DMS53 (cell line): ENCODE measurements at places on chromosomes 3 and 15.

GRCh38 chr3:58867621-58868020 lies 182.2 kb downstream of the CFAP20DC start:
- no peak for DNase-seq

GRCh38 chr3:12815719-12816118 lies 19.2 kb downstream of the CAND2 start:
- DNase-seq, result no peak

GRCh38 chr3:141660614-141660947 lies 77.5 kb upstream of the RNF7 start:
- no peak for DNase-seq

DNA sequence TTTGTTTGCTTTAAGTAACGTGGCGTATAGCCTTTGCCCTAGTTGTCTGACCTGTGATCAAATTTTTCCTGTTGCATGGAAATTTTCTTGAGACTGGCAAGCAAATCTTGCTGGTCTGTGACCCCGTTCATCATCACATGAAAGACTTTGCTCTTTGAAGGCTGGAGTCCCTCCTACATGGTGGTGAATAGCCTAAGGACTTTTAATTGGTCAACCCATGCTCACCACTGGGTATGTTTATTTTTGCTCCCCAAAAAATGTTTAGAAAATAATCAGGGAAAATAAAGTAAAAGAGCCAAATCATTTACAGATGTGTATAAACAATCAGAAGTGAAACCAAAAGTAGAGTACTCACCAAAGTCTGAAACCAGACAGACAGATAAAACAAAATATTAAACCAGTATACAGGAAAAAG lies 1075.3 kb upstream of the ALCAM start:
- DNase-seq, result no peak

DNA sequence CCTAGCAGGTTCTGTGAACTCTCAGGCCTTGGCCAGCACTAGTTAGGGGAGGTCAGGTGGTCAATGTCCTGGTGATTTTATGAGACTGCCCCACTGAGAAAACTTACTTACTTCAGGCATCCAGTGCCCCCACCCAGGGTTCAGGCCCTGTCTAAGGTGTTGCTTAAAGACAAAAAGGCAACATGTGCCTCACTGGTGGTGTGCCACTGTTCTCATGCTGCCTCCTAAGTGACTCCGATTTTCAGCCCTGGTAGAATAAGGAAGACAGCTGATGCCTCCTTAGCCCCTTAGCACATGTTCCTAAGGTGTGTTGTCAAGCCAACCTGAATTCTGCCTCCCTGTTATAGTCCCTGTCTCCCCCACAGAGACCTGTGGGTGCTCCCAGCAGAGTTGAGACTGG lies 5.3 kb downstream of the RBM15B start:
- no peak for DNase-seq

- DNase-seq, result no peak
These were observed 45.5 kb downstream of the LIMD1 start for GRCh38 chr3:45640091-45640507.

DNA sequence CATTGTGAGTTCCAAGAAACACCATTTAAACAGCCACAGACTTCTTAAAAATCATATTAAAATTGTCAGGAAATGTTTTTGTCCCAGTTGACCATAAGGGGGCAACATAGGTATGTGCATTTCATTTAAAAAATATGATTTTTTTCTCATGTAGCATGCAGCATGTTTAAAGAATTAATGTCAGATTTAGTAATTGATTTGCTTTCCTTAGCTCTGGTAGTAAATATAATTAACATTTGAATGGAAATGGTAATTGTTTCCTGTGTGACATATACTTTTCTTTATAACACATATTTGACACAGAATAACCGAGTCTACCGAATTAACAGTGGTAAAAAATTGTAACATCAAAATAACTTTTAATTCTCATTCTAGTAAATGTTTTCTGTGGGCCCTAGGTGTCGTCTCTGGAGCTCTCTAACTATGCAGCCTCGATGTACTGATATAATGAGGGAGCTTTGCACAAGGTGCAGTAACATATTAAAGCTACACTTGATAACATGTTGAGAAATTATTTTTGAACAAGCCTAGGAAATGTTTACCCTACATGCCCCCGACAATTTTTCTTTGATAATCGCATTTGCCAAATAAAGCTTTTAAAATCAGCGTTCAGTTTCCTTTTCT lies 34.9 kb downstream of the NXPE3 start:
- DNase-seq, result peak; percentile 48

DNA sequence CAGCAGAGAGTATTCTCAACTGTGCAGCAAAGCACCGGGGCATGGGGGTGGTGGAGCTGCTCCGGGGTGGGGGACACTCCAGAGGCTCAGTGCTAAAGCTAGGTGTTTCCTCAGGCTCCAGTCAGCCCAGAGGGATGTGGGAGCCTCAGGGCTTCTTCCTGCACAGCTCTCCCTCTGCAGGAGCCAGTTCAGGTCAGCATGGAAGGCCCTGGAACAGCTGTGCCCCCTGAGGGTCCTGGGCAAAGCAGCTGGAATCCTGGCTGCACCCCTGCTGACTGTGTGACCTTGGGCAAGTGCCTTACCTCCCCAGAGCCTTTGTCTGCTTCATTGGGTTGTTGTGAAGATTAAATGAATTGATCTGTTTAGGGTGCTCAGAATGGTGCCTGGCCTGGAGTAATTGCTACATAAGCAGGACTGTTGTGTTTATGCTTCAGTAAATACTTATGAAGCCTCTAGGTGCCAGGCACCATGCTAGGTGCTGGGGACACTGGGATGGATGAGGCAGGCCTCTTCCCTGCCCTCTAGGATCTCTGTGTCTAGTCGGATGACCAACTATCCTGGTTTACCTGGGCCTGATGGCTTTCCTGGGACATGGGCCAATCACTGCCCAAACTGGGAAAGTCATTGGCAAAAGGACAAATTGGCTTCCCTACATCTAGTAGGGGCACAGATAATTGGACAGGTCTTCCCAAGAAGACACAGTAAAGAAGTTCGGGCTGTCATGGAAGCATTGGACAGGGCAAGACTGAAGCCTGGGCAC lies 64.2 kb upstream of the LCTL start:
- DNase-seq, result no peak

DNA sequence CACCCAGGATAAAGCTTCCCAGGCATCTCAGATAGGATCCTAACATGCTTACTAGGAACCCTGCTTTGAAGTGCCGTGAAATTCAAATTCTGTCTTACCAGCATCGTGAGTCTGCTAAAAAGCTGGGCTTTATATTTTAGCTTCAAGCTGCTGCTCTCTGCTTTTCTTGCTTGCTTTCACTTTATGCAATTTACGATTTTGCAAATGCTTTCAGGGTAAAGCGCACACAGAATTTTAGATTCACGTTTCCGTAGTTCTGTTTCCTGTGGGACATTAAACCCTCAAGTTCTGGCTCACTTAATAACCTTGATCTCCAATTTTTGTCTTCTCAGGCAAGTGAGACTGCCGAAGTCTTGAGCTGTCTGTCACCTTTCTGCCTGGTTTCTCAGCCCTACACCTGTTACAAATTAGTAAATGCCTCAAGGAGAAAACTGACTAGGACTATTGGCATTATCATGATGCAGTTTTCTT lies 170.5 kb upstream of the TGFBR2 start:
- DNase-seq, result no peak

DNA sequence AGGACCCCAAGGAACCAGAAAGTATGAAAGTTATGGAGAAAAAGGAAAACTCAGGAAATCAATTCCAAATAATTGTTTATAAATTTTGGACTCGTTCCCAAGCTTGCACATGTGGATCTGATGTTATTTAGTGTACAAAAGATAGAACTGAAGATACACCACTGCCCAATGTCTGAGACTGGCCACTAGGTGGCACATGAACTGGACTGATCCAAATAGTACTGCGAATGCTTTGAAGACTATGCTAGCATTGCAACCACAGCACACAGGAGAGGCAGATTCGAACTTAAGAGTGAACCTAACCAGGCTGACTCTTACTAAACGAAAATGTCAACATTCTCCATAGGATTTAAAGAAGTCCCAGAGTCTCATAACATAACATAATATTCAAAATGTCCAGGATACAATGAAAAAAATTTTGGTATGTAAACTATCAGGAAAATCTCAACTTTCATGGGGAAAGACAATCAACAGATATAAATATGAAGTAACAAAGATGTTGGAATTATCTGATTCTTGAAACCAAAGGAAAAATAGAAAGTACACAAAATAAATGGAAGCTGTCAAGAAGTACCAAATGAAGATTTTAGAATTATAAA lies 596.7 kb downstream of the FGF12 start:
- DNase-seq, result peak; percentile 78

- DNase-seq, result no peak
These were observed 18.3 kb downstream of the ASTE1 start for GRCh38 chr3:131008326-131008725.

DNA sequence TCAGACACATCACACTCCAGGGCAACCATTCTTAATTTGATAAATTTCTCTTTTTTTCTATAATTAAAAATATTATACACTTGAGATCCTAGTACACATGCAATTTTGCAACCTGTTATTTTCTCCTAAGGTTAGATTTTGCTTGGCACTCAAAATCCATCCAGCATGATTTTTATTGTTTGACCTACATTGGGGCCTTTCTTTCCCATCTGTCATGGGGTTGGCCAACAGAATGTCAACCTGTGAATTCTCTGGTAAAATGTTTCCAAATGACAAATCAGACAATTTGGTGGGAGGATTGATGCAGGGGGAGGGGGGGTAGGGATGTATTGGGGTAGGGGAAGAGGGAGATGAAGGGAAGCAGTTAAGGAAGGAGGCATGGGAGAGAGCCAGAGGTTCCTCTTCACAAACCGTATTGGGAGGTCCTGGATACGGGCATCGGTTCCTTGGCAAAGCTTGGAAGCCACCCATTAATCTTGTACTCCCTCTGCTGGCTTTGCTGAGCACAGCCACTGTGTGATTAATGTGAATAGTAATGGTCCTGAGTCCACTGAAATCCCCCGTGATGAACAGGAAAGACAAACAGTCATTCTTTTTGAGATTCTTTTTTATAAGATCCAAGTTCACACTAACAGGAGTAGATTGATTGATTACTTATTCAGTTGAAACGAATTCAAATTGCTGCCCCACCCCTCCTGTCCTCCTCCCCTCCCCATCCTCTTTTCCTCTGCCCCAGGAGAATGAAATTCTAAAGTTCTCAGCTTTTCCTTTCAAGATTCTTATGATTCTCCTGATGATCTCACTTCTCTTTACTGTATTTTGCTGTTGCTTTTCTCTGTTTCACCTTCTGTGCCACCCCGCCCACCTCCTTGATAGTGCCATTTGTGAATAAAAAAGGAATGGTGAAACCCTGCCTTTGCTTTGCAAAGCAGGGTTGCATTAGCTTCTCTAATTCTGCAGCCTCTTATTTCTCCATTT lies 82.2 kb upstream of the SLC25A26 start:
- peak; percentile 67 for DNase-seq
